ENCODE measurements at places on chromosomes 7 and 10. TPM values are rescaled to one million over a fixed set of nuclear protein-coding genes. Genes with fewer than 3 reads are reported as not detected.

The ATP6V0E2 gene
- 6.3 TPM for total RNA-seq

- no peak for DNase-seq
These were observed 28.1 kb downstream of the ELFN1 start for GRCh38 chr7:1698201-1698600.

DNA sequence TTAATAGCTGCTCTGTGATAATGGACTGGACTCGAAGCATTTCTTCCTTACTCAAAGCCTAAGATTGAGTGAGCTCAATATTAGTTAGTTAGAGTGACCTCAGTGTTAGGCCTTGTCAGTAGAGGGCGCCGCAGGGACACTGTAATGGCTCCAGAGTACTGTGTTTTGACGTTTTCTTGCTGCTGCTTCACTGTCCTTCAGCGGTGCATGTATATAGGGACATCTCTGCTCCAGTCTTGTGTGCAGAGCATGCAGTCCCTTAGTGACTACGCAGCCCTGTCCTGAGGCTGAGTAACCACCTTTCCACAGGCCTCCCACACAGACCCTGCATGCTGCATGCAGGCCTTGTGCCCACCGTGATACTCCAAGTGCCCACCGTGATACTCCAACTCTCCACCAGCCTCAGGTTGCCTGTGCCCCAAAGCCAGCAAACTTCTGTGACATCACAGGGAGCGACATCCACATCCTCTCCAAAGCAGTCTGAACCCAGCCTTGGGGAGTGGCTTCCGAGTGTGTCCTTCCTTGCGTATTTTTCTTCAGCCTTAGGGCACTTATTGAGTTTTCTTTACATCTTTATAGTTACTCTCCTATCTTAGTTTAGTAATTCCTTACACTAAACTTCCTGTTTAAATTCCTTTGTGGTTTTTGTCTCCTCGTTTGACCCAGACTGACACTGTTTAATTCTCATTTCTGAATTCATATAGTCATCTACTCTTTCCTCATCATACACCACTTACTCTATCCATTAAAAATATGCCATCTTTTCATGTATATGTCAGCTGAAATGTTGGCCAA lies 118.2 kb downstream of the JAZF1 start:
- no peak for DNase-seq

The GIMAP4 gene
- total RNA-seq, result 29.3 TPM

DNA sequence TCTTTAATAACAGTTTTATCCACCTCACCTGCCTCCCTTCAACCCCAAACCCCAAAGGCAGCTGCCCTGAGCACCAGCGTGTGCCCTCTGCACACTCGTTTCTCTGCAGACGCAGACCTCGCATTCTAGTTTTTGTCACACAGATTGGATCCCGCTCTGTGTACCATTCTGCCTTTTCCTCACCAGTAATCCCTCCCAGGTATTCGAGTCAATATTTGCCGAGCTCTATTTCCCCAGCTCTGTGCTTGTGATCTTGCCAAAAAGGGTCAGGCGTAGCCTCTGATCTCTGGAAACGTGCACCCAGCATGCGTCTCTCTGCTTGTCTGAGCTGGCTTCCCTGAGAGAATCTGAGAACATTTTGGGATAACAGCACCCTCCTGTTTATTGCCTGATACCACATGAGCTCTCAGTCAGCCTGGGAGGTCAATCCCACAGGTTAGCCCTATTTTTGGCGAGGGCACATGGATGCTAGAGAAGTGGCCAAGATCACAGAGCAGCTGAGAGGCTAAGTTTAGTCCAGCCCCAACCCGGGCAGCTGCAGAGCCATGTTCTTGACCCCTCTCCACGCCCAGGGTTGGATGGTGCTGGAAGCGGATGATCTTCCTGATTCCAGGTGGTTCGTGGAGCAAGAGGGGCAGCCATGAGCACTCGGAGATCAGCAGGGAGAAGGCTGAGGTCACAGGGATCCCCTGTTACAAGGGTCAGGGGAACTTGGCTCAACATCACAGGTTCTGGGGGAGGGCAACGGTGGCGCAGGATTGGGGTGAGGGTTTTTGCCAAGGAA lies 29.1 kb downstream of the FOXL3 start:
- DNase-seq, result no peak

The NUTM2E gene
- total RNA-seq, result not detected

The SMKR1 gene
- total RNA-seq, result not detected

DNA sequence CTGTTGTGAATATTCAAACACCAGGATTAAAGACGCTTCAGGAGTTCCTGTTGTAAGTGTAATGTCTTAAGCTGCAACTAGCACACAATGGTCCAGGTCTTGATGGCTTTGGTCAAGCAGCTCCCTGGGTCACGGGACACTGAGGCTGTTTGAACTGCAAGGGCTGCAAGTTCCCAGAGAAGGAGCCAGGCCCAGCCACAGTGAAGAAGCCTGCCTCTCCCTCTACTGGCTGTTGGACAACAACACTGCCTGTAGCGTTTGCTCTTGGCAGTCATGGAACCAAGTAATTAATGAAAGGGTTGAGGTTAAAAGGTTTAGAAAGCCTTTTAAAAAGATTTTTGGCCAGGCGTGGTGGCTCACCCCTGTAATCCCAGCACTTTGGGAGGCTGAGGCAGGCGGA lies 31.9 kb upstream of the GUSB start:
- DNase-seq, result no peak

DNA sequence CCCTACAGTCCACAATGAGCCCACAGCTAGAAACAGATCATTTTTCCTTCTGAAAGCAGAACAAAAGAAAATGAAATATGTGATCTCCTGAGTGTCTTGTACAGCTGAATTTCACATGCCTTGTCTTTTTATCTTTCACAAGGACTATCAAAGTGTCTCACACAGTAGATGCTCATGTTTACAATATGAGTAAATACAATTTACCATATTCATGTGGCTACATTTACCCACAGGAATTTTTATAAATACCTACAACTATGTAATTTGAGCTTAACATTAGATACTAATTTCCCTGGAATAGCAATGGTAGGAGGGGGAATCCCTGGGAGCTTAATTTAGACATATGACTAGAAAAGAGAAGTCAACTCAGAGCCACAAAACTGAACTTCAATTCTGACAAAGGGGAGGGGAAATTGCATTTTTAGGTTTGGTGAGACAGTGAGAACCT lies 186.2 kb downstream of the MACC1 start:
- no peak for DNase-seq

GRCh38 chr10:122013311-122013780 lies 24.4 kb downstream of the TACC2 start:
- no peak for DNase-seq

- DNase-seq, result no peak
These were observed 11.9 kb upstream of the HABP2 start for GRCh38 chr10:113540845-113541548.

The PLAU gene
- total RNA-seq, result 8.1 TPM

DNA sequence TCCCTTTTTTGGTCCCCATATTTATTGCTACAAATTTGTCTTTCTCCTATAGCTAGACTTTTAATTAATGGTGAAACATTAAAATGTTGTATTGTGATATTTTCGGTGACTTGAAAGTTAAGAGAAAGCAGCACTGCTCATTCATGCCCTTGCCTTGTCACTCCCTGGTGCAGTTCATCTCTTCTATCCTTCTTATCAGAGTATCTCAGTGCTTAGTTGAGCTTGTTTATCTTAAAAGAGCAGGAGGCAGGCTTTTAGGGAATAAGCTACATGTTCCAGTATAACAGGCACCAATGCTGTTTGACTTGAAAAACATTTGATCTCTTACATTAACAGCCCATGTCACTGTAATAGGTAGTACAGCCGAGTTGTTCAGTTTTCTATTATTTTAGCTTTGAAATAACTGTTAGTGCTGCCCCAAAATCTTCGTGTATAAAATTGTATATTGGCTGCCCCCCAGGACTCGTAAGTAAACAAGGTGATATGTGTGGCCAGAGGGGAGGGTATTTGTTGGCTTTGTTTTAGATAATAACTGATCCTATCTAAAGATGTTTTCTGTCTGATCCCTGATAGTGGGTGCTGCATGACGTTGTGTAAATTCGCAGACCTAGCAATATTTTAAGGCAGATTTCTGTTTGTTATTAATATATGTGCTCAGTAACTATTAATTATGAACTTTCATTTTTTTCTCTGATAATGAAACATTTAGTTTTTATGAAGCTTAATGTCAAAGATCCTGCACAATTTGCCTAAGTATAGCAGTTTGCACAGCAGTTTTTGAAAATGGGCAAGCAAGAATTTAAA lies 96.5 kb downstream of the BTRC start:
- no peak for DNase-seq

GRCh38 chr7:94012746-94013145 lies 8.6 kb upstream of the BET1 start:
- no peak for DNase-seq

DNA sequence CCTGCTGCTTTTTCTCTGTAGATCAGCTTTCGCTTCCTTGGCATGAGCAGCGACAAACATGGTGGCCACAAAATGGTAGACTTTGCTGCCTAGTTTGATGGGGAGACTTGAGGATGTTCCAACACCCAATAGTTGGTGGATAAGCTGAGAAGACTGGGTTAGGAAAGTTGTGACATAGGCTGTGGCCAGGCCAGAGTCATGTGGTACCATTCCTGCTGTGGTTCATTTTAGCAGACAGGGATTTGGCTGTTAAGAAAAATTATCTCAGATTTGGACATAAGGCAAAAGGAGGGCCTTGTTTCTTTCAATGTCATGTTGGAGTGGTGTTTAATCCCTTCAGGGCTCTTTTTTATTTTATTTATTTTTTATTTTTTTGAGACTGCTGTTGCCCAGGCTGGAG lies 26.6 kb upstream of the FAM180A start:
- DNase-seq, result no peak

The PRKG1 gene
- 145 TPM for total RNA-seq

The FAM25G gene
- not detected for total RNA-seq

- no peak for DNase-seq
These were observed 48.5 kb upstream of the MKX start for GRCh38 chr10:27794157-27794556.

All from thoracic aorta (tissue), 2 donors.